Activated naive CD4-positive, alpha-beta T cell (primary cell): ENCODE measurements at places on chromosomes 6 and 20.

DNA sequence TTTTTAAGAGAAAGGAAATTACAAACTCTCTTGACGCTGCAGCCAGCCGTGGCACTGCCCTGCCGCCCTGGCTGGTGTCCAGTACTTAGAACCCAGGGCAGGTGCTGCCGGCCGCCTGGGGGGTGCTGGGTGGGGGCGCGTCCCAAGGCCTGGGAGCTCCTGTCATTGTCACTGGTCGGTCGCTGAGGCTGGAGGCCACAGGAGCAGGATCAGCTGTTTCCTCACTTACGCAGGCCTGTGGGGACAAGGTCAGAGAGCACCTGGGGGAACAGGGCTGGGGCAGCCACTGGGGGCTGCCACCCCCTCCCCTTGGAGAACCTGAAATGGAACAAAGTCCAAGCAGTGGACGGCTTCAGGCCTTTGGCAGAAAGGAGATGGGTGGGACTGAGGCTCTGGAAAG lies 5.6 kb downstream of the BIRC7 start:
- DNase-seq: no peak

DNA sequence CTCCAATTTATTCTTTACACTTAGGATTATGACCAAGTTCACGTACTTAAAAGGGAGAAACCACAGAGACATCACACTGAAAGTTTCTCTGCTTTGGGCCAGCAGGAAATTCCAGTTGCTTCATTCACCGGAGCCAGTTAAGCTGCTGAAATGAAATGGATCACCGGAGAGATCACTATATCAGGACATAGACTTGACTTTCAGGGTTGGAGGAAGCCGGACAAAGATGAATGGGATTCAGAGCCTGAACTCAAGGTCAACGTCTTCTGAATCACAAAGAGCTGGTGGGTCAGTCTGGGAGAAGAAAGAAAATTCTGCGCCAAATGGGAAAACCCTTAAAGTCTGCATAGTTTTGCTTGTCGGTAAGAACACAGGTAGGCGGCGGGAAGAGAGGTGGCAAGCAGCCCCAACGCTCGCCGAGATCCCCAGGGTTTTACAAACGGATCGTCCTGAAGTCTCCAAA lies 81.9 kb upstream of the CCDC28A start:
- DNase-seq: no peak

DNA sequence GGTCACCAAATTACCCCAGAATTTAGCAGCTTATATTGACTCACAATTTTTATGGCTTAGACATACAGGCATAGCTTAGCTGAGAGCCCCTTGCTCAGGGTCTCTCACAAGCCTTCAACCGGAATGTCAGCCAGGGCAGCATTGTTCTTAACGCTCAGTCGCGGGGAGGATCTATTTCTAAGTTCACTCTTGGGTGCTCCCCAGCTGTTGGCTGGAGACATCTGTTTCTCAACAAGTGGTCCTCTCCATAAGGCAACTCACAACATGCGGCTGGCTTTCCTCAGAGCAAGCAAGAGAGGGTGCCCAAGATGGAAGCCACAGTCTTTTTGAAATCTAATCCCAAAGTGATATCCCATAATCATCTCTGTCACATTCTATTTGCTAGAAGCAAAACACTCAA lies 46.6 kb downstream of the SLX4IP start:
- no peak for DNase-seq

GRCh38 chr6:3813150-3813780 lies 35.9 kb upstream of the FAM50B start:
- no peak for DNase-seq

DNA sequence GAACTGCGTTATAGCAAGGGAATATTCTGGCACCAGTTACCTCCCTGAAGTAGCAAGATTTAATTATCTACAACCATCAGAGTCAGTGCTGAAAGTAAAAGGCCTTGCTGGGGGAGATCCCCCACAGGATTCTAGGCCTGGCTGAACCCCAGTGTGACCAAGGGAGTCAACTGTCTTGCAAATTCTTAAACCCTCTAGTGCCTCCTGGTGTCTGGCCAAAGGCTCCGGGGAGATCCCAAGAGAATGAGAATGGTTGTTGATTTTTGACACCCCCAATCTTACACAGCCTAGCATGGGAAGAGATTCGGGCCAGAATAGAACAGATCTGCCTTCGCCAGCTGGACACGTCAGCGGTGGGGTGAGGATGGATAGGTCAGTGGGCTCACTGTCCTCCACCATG lies 179.4 kb downstream of the ERMARD start:
- no peak for DNase-seq

DNA sequence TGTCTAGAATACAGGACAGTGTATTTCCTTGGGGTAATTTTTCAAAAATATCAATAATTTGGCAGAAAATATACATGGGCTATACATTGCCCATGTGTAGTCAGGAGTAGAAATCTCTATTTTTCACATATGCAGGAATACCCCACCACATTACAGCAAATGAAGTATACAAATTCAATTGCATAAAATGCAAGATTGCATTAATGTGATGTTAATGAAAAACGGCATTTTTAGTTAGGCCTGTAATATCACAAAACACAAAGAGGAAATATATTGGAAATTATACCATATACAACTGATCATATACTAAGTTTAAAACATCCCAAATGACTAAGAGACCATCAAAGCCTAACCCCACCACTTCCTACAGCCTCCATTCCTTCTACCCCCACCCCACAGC lies 154.9 kb downstream of the SYNE1 start:
- no peak for DNase-seq

GRCh38 chr6:3292431-3293197 lies 33.9 kb downstream of the PSMG4 start:
- no peak for DNase-seq

DNA sequence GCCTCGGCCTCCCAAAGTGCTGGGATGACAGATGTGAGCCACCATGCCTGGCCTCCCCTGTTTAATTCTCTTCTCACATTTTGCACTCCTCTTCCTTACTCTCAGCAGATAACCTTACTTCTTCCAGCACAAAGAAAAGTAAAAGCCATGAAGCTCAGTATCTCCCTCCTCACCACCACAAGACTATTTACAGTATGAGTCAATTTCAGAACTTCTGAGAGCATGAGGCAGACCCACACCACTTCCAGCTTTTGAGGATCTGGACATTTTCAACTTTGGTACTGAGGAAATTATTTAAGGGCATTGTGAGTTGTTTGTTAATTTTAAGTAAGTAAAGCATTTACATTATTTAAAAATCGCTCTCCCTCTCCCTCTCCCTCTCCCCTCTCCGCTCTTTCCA lies 8.0 kb upstream of the SNX3 start:
- DNase-seq: no peak

DNA sequence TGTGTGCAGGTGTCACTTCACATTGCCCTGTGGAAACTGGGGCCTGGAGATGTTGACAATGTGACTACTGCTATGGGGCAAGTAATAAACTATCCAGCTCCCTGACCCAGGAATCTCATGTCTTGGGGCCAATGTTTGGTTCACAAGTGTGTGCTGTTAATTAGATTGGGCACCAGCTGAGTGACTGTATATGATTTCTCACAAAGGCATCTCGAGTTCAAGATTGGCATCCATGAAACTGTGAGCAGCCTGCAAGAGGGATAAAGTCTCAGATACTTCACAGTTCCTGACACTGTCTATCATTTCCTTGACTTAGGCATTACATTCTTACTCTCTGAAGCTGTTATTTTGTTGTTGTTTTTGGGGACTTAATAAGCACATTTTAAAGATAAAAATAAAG lies 264.0 kb downstream of the PRKN start:
- DNase-seq: no peak

GRCh38 chr6:133502441-133503335 lies 261.5 kb downstream of the EYA4 start:
- DNase-seq: no peak

- no peak for DNase-seq
Measured at GRCh38 chr6:138334000-138334399, 43.7 kb upstream of the SMIM28 start.
